Stimulated activated CD4-positive, alpha-beta T cell treated with anti-CD3 and anti-CD28 coated beads, Interleukin-4, amount 100 ng/mL, for 24 hours (primary cell): ENCODE measurements at places on chromosomes 4 and X.

DNA sequence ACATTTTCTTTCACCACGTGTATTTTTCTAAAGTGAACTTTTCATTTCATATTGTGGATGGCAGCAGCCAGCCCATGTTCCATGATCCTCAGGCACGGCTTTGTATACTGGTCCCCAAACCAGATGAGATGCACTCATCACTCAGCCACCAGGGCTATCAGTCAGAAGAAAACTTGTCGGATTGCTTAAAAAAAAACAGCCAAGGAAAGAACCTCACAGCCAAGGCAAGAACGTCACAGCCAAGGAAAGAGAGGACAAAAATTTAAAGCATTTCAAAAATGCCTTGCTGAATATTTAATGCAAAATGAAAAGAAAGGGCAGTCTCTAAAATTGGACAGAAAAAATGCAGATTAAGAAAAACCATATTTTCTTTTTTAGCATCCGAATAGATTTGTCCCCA lies 333.3 kb downstream of the PDGFC start:
- no peak for DNase-seq

DNA sequence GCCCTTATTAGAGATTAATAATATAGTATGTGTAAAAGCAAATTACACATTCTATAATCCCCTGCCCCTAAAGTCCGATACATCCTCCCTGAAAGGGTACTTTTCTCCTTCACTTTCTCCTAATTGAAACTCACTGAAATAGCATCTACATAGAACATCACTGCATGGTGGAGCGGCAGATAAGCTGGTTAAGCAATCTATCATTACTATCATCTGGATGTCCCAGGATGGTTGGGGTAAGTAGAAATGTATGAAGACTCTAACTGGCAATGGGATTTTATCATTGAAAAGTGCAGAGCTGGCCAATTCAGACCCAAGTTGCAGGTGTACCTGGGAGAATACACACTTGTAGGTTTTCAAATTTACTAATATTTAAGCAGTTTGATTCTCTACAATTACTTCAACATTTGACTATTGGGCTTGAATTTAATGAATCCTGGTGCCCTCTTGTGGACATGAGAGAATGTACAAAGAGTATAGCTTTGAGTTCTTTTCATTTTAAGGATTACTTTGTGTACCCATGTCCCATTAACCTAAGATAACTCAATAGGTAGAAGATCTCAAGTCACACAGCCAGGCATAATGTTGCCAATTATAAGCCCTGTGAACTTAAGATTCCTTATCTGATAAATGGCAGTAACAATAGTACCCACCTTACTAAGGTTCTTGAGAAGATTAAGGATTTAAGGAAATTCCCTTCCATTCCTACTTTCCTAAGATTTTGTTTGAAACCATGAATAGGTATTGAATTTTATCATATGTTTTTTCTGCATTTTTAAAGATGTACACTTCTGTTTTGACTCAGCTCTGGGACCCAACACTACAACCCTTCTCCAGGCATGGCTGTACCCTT lies 69.8 kb downstream of the SHROOM3 start:
- DNase-seq, result no peak

GRCh38 chrX:97132664-97133415 lies 249.1 kb downstream of the RPA4 start:
- no peak for DNase-seq

DNA sequence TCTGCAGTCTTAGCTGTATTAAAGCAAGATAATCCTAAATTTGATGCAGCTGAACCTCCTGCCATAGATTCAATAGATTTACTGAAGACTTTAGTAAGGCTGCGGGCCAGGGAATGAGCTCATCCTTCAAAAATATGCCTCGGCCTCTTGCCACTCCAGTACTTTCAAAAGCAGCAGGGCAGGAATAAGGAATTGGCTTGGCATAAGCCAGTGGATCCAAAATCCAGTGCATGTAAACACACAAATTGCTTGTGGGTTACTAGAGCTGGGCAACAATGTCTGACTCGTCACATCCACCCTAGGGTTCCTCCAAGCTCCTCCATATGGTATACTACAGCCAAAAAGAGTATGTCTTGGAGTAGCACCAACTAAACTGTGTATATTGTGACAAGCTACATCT lies 165.0 kb downstream of the AMELX start:
- no peak for DNase-seq

DNA sequence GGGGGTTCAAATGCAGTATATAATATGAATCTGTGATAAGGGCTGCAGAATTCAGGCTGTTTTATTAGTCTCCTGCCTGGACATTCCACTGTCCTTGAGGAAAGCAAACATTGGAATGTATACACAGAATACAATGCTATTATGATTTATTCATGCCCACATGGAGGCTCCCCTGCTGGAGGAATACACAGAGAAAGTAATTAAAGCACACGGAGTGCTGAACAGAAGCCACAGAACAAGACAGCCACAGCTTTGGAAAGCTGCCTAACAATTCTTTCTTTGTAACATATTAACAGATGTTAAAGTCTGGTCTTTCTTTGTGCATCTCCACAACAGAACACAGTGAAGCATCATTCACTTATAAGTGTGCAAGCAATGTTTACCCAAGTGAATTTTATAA lies 155.8 kb downstream of the ARAP2 start:
- no peak for DNase-seq

DNA sequence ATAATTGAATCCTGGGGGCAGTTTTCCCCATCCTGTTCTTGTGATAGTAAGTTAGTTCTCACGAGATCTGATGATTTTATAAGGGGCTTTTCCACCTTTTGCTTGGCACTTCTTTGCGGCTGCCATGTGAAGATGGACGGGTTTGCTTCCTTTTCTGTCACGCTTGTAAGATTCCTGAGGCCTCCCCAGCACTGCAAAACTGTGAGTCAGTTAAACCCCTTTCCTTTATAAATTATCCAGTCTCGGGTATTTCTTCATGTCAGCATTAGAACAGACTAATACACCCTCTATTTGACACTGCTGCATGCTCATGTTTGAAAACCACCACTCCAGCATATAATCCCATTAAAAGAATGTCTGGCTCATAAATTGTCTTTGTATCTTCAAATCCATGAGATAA lies 264.4 kb upstream of the ITM2A start:
- no peak for DNase-seq

GRCh38 chr4:172813359-172813923 lies 355.2 kb upstream of the GALNT7 start:
- DNase-seq, result no peak

DNA sequence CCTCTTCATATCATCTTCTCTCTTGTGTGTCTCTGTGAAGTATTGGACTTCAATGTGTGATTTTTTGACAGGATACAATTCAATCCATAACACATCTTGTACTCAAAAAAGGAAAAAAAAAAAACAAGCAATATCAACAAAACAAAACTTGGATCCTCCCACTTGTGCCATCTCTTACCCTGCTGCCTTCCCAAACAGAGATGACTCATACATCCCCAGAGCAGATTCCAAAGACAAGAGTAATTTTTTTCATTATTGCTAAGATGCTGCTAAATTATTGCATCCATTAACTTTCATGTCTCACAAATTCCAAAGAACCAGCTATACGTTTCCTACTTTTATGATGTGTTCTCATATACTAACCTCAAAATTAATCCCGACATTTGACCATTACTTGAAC lies 479.2 kb downstream of the GBA3 start:
- no peak for DNase-seq

GRCh38 chr4:15482842-15483241 lies 13.2 kb downstream of the CC2D2A start:
- DNase-seq, result no peak

DNA sequence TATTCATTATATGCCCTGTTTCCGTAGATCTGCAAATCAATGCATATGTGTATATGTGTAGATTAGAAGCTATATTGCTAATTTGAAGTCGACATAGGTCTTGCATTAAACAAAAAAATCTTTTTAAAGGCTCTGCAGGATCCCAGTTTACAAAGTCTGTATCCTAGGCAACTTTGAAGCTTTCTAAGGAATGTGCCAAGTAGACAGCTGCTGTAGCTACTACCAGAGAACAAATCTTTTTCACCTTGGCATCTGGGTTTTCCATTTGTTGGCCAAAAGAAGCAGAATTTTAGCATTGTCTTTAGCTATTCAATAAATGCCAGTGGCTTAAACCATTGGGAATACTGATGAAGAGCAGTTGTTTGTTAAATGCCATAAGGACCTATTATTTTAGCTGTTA lies 88.0 kb downstream of the NAA11 start:
- DNase-seq, result no peak

- no peak for DNase-seq
Measured at GRCh38 chr4:48130100-48130499, 4.0 kb downstream of the TXK start.

- DNase-seq, result peak; percentile 28
Measured at GRCh38 chrX:78314561-78314960, 12.8 kb downstream of the CYSLTR1 start.

- DNase-seq, result no peak
Measured at GRCh38 chrX:81120258-81120935, 81.3 kb downstream of the HMGN5 start.

- peak; percentile 15 for DNase-seq
Measured at GRCh38 chr4:42627885-42628646, 28.8 kb downstream of the ATP8A1 start.

DNA sequence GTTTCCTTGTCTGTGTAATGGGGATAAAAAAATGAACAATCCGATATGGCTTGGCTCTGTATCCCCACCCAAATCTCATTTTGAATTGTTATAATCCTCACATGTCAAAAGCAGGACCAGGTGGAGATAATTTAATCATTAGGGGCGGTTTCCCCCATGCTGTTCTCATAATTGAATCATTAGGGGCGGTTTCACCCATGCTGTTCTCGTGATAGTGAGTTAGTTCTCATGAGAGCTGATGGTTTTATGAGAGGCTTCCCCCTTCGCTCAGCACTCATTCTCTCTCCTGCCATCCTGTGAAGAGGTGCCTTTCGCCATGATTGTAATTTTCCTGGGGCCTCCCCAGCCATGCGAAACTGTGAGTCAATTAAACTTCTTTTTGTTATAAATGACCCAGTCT lies 633.5 kb downstream of the RAPGEF2 start:
- DNase-seq, result no peak

- DNase-seq, result no peak
Measured at GRCh38 chr4:74397748-74398426, 32.9 kb downstream of the EREG start.

DNA sequence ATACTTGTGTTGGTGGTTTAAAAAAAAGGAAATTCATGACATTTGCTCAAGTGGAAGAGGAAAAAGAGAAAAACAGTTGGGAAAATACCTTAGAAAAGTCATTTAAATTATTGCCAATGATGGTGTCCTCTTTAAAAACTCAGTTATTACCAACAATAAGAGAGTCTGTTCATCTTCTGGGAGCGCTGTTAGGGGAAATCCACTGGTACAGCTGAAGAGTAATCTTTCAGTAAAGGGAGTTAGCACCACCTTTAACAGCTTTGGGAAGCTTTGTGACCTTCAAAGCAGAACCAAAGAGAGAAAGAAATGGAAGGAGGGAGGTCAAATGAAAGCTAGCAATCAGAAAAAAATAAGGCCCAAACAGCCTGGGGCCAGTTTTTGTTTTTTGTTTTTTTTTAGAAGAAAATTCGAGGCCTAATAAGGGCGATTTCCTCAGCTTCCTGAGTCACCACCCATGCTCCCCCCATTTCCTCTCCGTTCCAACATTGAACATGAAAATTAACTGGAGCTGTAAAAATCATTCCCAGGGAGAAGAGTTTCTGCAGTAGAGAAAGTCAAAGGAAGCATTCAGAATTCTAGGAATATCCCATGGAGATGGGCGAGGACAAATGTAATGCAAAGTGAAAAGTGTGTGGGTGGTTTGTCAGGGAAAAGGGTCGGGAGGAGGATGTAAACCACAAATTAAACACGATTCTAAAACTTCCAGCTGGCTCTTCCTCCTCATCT lies 115.1 kb downstream of the SH3KBP1 start:
- no peak for DNase-seq

- DNase-seq, result no peak
Measured at GRCh38 chr4:20298986-20299385, 47.3 kb downstream of the SLIT2 start.

DNA sequence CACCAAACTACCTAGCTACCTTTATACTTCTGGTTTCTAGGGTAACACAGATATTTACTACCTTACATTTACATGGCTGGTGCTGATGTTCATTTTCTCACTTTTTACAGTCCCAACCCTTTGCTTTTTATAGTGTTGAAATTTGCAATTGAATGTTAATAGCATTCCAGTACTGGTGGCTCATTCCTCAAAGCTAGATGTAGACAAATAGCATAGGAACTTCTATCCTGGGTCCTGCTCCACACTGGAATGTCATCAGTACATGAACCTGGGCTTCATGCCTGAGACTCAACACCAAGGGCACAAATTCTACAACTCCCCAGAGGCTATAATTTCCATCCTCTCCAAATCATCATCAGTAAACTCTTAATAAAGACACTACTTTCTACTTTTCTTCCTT lies 10.3 kb upstream of the TRMT2B start:
- no peak for DNase-seq

- no peak for DNase-seq
Measured at GRCh38 chr4:108165586-108165985, 3.1 kb downstream of the LEF1 start.

DNA sequence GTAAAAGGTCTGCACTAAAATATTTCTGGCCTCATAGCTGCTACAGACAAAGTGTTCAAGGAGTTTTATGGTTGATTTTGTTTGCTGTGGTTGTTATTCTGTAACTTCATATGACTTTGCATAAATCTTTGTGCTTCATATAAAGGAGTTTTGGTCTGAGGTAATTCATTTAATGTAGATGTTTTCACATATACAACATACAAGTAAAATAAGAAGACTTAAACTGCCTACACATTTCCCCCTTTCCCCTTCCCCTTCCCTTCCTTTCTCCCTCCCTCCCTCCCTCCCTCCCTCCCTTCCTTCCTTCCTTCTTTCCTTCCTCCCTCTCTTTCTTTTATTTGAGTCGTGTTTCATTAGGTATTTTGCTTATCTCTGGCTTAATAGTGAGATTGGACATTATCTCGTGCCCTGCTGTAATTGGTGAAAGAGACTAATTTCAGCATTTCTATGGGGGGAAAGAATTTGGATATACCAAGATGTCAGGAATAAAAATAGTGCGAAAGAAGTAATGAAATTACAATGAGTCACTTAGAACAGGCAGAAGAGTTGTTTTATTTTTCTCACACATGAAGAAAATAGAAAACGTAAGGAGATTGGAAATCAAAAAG lies 144.9 kb upstream of the MAD2L1 start:
- DNase-seq, result no peak

DNA sequence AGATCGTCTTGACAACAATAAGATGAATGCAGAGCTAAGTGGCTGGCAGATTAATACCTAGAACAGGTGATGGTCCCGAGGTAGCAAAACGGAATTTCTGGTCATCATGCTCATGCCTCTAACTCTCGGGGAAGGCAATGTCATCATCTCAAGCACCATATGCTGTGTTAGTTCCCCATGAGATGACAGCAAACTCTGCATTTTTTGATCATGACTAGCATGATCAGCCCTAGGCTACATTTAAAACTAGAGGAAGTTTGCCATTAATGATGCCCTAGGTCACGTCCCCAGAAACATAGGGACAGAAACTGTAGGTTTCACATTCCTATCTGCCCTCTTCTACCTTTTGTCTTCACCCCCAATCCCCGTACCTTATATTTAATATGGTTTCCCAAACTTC lies 11.6 kb downstream of the LPAR4 start:
- DNase-seq, result no peak

GRCh38 chrX:12866451-12867377 lies at the start of gene TLR7:
Gene TLR7, plus strand, starts transcription at chrX:12867072. Its CDS starts 507 bp downstream, at chrX:12867579.
- DNase-seq, result no peak

- no peak for DNase-seq
Measured at GRCh38 chr4:140240237-140240636, 86.3 kb upstream of the MAML3 start.

- DNase-seq, result no peak
Measured at GRCh38 chr4:110959041-110959643, 336.3 kb upstream of the PITX2 start.
